ENCODE measurements at places on chromosomes 6 and 20.
A peak's percentile ranks its signal among the peaks of the same experiment; 100 is the strongest.

DNA sequence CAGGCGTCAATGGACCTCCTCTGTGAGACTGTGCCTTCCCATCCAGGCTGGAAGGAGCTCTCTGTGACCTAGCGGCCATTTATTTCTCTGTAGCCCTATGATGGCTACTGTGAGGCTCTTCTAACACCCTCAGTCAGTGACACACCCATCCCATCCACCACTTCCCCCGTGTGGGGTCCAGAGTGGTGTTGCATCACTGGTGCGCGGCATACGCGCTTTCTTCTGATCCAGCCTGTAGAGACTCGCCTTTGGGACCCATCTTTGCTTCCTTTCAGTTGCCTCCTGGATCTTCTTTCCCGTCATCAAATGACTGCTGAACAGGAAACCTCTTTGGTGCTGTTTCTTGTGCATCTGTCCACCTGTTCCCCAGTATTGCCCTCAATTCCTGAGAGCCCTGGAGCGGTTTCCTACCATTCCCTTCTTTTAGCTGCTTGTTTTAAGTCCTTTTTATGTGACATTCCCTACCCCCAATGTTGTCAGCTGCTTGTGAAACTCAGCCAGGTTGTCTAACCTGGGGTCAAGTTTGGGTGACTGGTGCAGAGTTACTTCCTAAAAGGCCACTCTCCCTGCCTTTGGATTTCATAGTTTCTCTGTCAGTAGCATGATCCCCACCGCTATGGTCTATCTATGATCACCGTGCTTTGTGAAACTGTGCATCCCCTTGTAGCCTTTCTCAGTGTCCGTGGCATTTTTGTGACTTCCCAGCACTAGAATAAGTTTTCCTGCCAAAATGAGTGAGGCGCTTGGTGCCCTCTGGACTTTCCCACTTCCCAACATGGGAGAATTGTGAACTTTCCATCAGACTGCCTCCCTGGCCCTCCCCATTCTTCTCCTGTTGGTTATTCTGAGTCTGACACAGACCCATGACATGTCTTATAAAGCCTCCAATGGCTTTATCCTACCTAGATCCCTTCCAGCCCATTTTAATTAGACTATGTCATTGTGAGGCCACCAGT is 5.7 kb downstream of the PRR3 start:
- DNase-seq = no peak

- DNase-seq = no peak
Measured at GRCh38 chr6:101534386-101534785, 140.9 kb downstream of the GRIK2 start.

- DNase-seq = peak; percentile 47
Measured at GRCh38 chr6:20173833-20174792, 38.2 kb downstream of the MBOAT1 start.

- DNase-seq = no peak
Measured at GRCh38 chr6:34237316-34237721, 646 bp downstream of the HMGA1 start.

GRCh38 chr6:12288914-12289313 is 1.2 kb upstream of the EDN1 start:
- DNase-seq = peak; percentile 56

Data from bronchial epithelial cell (primary cell).